Stimulated activated naive CD4-positive, alpha-beta T cell treated with Interleukin-2 at 50 U/mL for 16 hours (primary cell): ENCODE measurements at places on chromosomes 6 and 20.

DNA sequence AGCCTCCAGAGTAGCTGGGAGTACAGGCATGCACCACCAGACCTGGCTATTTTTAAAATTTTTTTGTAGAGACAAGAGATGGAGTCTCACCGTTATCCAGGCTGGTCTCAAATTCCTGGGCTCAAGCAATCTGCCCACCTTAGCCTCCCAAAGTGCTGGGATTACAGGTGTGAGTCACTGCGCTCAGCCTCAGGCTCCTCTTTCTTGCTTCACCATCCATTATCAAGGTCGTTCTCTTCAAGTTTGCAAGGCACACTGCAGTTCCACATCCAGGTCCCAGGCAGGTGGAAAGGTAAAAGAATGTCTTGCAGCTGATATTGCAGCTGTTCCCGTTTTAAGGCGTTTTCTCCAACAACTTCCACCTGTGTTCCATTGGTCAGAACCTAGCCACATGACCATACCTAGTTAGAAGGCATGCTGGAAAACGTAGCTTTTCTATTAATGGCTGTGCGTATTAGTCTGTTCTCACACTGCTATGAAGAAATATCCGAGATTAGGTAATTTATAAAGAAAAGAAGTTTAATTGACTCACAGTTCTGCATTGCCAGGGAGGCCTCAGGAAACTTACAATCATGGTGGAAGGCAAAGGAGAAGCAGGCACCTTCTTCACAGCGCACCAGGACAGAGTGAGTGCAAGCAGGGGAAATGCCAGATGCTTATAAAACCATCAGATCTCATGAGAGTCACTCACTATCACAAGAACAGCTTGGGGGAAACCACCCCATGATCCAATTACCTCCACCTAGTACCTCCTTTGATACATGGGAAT, 51.7 kb downstream of the PCNA start:
- no peak for DNase-seq

DNA sequence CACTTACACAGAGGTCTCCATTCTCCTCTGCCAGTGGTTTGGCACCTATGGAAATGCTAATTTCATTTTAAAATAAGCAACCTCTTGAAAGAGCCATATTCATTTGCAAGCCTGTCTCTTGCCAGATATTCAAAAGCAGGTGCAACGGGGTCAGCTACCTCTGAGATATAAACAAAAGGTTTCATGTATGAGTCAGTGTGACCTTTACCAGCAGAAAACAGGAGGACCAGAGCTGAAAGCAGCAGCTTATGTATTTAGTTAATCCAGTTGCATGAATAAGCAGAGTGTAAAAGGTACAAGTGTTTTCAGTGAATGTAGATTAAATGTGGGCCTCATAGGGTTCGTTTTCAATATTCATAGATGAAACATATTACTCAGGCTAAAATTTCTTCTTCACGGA, 56.0 kb downstream of the TENT5A start:
- no peak for DNase-seq

- DNase-seq = no peak
Measured at GRCh38 chr6:84770521-84770920, 6.1 kb upstream of the TBX18 start.

GRCh38 chr6:158024566-158025297, 43.1 kb downstream of the SYNJ2 start:
- DNase-seq = no peak

DNA sequence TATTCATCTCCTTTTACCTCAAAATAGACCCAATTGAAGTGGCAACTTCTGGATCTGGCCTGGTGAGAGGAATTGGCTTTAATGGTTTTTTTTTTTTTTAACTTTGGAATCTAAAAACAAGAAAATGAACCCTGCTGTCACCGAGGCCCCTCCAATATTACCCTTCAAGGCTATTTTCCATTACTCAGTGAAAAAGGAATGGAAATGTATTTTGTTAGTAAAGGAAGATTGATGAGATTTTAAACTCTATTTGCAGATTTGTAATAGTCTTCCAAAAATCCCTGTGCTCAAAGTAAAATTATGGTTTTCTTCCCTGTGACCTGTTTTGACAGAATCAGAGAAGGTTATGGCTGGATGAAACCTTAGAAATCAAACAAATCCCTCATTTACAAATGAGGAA, 102.9 kb downstream of the TMEM170B start:
- no peak for DNase-seq
